ENCODE measurements at places on chromosomes 1 and 21.

GRCh38 chr1:184821658-184822057 lies 67.0 kb upstream of the EDEM3 start:
- no peak for DNase-seq

DNA sequence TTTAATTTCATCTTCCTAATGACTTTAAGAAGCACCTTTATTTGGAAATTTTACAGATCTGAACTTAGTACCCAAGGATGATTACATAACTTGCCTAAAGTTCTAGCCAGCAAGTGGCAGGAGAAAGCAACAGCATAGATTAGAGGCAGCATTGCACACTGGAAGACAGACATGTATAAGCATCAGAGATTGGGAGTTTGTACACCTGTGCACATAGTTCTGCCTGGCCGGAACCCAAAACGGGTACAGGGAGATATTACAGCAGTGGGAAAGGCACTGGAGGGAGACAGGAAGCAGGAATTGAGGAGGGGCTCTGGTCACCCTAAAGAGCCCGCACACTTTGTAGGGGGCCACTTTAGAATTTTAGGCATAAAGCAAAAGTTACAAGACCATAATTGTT lies 19.3 kb downstream of the GBP6 start:
- no peak for DNase-seq

DNA sequence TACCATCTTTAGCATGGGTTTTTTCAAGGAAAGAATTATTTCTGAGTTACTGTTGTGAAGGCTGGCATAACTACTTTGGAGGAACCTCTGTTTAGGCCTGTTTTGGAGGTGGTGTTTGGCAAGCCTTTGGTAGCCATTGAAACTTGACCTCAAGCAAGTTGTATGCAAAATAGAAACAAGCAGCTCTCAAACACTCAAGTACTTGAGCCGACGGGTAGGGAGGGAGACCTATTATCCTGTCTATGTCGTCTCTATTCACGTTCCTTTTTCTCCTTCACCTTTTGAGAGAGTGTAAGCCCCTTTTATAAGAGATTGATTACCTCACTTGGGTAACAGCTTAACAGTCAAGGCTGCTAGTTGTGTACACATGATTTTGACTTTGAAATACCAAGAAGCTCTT lies 878.3 kb upstream of the CXADR start:
- no peak for DNase-seq

DNA sequence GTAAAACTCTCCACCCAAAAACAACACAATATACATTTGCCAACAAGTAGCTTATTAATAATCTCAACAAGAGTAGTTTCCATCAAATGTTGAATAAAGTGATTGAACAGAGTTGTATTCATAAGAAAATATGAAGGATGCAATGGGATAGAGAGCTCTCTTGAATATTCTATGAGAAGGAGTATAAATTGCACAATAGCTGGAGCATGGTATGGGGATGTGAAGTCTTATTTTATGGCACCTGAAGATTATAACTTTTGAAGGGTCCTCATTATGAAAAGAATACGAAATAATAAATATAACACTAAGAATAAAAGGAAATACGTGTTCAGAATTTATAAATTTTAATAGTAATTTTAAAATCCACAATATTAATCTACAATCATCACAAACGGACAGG lies 1415.1 kb downstream of the KCNT2 start:
- DNase-seq, result no peak

GRCh38 chr1:158163000-158163947 lies 17.4 kb upstream of the CD1D start:
- no peak for DNase-seq

GRCh38 chr1:94092210-94092613 lies 28.7 kb downstream of the ABCA4 start:
- no peak for DNase-seq

GRCh38 chr1:219555806-219556205 lies 57.1 kb downstream of the ZC3H11B start:
- DNase-seq, result no peak

Data from right forelimb (tissue), 1 donor.